ENCODE measurements at places on chromosomes 1 and 21.
A peak's percentile ranks its signal among the peaks of the same experiment; 100 is the strongest.

DNA sequence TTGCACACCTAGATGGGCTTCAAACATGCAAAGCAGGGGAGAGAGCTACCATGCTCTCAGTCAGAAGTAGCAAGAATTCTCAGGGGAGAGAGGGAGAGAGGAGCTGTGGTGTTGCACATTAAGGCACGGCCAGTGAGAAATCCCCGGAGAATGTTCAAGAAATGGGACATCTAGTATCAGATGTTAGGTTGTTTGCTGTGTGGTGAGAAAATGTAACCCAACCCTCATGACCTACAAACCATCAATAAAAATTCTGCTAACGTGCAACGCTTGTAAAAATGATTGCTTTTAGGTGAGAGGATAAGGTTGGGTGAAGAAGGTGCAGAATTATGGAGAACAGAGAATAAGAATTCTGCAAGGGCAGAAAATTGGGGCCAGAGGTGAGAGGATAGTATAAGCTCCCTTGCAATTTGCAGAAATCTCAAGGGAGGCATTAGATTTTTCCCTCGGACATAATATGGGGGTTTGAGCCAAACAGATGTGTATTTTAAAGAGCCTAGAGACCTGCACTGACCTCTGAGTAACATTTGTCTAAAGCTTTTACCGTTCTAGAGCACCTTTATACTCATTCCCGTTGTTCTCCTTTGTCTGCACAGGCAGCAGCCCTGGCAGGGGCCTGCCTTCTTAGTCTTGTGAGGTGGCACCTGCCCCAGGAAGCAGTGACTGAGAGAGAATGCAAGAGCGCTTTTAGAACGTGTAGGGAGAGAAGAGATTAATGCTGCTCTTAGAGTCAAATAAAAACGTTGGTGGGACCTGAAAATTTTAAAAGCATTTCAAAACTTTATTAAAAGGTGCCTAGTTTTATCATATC lies 25.4 kb upstream of the KIAA0040 start:
- DNase-seq, result no peak

DNA sequence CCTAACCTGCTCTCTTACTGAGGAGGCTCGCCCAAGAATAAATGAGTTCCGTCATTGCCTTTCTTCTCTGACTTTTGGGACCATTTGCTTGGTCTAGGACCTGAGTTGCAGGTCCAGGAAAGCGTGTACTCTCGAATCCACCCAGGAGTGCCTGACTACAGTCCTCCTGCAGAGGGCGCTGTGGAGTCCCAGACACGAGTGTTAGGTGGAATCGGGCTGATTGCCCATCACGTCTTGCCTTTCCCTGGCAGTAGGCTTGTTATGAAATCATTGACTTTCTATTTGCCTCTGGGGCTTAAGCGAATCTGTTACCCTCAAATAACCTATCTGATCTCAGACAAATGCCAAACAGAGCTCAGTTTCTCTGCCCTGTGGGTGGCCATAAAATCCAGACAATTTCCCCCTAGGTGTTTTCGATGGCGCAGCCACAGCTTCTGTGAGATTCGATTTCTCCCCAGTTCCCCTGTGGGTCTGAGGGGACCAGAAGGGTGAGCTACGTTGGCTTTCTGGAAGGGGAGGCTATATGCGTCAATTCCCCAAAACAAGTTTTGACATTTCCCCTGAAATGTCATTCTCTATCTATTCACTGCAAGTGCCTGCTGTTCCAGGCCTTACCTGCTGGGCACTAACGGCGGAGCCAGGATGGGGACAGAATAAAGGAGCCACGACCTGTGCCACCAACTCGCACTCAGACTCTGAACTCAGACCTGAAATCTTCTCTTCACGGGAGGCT lies at the start of gene IL20:
Gene IL20 (plus strand): TSS at position 685 of the 733 bp plus-strand sequence. CDS start 230 bp downstream, outside the sequence.
- DNase-seq, result peak; percentile 79

DNA sequence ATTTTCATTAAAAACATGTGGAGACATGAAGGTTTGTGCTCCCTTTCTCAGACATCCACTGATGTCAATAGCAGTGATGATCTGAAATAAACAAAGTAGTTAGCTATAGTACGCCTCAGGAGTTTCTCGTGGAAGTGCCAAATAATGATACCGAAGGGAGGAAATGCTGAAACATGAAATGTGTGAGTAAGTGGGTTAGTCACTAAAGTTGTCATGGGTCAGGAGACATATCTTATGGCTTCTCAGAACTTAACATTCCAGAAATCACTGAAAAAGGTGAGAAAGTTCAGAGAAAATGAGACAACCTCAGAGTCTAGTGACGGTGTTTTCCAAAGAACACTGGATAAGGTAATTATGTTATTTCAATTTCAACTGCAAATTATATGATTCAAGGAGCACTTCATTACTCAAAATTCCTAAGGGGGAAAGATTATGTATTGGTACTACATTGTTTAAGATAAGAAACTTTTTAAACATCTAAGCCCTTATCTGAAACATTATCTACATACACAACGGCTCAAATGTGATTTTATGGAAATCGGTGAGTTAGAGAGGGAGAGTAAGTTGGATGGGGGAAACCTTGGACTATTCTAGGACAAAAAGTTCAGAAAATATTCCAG lies 20.6 kb downstream of the NIBAN1 start:
- no peak for DNase-seq

DNA sequence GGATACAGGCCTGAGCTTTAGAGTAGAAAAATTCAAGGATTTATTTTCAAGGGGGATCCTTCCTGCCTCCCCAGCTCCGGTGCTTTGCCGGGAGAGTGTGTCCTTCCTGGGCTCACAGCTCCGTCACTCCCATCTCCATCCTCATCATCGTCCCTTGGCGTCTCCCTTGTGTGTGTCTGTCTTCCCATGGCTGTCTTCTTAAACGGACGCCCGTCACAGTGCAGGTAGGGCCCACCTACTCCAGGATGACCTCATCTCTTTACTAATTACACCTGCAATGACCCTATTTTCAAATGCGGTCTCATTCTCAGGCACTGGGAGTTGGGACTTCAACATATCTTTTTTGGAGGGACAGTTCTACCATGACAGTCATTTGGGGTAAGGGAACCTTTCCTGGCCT lies 320.3 kb upstream of the C1orf174 start:
- DNase-seq, result no peak

GRCh38 chr1:87787551-87787950 lies 458.9 kb downstream of the LMO4 start:
- DNase-seq, result no peak

GRCh38 chr1:7149080-7149838 lies 364.0 kb downstream of the CAMTA1 start:
- DNase-seq, result no peak

GRCh38 chr1:59126366-59126765 lies 170.5 kb upstream of the FGGY start:
- no peak for DNase-seq

DNA sequence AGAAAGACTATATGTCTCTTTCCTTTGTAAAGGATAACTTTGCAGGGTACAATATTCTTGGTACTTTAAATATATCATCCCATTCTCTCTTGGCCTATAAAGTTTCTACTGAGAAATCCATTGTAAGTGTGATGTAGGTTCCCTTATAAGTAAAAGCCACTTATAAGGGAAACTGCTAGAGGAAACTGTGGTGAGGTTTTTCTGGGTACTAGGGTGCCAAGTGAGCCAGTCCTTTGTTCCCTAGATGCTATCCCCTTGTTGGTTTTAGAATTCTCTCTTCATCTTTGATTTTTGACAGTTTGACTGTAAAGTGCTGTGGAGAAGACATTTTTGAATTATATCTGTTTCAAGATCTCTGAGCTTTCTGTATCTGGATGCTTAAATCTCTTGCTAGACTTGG lies 108.9 kb upstream of the NEK7 start:
- DNase-seq, result no peak

DNA sequence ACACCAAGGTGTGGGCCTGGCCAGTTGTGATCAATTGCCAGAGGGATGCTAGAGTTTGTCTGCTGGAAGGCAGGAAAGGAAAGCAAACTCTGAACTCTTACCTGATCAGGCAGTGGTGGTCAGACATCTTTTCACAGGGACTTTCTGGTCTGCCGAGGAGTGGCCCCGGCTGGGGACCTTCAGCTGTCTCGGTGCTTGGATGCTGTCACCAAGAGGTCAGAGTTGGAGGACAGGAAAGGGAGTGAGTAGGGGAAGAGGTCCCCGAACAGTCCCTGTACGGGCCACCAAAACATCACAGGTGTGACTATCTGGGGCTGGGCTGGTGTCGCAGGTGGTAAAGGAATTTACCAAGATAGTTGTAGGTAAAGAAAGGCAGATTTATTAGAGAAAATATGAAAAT lies 17.7 kb upstream of the METTL13 start:
- no peak for DNase-seq

DNA sequence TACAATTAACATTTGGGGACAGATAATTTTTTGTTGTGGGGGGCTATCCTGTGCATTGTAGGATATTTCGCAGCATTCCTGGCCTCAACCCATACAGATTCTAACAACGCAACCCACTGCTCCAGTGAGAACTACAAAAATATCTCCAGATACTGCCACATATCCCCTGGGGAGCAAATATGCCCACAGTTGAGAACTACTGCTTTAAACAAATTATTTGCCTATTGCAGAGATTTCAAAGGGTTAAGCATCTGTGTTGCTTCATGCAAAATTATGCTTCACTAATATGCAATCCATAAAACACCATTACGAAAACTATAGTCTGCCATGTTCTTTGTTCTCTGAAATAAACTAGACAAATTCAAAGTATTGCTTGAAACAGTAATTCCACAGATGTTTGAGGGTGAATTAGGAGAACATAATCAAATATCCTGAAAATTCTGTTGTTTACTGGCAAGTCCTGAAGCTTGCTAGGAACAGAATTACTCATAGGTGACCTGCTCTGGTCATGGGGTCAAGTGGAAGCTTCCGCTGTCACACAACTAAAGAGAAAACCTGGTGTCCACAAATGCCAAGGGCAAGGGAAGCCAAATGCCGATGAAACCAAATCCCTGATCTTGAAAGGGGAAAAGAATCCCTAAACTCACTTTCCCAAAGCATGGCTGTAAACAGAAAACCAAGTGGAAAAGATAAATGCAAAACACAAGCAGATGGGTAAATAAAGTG lies 149.4 kb downstream of the RERE start:
- no peak for DNase-seq

DNA sequence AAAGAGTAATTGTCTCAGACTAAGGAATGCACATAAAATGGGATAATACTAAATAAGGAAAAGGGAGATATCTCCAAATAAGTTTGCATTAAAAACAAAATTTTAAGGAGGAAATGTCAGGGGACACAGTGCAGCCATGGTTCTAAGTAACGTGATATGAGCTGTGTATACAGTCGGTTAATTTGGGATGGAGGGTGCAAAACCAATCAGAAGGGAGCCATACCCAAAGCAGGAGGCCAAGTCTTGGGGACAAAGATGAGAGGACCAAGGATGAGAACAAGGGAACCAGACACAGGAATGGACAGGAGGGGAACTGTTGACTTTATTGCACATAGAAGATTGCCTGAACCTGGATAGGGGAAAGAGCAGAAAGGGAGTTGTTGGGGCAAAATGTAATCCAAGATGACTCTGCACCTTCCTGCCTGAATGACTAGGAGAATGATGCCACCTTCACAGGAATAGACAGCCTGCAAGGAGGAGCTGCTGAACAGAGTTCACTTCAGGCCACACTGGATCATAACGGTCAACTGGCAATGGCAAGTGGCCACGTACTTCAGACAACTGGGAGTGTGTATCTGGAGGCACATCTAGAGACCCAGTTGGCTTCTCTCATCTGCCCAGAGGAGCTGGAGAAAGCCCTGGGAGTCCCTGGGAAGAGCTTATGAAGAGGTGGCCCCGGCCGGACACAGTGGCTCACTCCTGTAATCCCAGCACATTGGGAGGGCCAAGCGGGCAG lies 22.0 kb upstream of the BOLA1 start:
- no peak for DNase-seq

GRCh38 chr1:107668762-107669161 lies 296.2 kb downstream of the VAV3 start:
- DNase-seq, result no peak

- DNase-seq, result no peak
These were observed 288.0 kb downstream of the PBX1 start for GRCh38 chr1:164846731-164847691.

DNA sequence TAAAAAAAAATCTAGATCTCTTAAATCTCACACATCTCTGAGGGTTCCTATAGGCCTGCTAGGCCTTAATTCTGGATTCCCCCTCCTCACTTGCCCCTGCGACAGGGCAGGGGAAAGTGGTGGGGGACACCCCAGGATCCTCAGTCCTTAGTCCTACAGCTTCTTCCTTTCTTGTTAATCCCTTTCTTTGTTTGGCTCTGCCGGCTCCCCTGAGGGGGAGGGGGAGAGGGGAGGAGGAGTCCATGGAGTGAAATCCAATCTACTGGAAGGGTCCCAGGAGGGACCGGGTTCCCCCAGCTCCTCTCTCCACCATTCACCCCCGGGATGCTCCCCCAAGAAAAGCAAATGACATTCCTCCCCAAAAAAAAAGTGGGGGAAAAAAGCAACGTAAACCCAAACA lies 8.5 kb downstream of the MEX3A start:
- DNase-seq, result no peak

GRCh38 chr1:198678901-198679329 lies 40.1 kb downstream of the PTPRC start:
- no peak for DNase-seq

- no peak for DNase-seq
These were observed 26.5 kb upstream of the MTR start for GRCh38 chr1:236768601-236769000.

DNA sequence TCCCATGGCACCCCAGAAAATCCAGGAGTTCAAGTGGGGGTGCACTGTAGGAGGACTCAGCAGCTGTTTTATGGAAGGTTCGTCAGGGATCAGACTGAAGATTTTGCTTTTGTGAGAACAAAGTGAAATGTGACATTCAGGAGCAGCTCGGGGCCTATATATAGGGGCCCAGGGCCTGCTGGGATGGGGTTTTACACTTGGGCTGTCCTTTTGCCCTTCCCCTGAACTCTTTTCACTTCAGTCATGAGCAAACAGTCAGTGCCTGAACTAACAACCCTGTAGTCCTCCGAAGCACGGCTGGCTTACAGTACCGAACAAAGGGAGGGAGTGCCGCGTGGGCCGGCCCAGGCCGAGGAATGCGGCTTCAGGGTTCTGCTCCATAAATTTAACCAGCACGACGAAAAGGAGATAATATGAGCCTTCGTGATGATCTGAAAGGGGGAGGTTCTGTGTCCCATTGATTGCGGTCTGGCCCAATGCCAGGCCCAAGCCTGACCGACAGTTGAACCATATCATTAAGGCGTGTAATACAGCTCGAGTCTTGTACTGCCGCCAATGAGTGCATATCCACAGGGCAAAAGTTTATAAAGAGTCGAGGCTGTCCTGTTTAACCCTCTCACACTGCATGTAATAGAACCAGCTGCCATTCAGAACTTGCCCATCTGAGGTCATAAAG lies 139.9 kb downstream of the DHRS3 start:
- DNase-seq, result no peak

GRCh38 chr1:24870551-24871195 lies 59.4 kb downstream of the RUNX3 start:
- no peak for DNase-seq

DNA sequence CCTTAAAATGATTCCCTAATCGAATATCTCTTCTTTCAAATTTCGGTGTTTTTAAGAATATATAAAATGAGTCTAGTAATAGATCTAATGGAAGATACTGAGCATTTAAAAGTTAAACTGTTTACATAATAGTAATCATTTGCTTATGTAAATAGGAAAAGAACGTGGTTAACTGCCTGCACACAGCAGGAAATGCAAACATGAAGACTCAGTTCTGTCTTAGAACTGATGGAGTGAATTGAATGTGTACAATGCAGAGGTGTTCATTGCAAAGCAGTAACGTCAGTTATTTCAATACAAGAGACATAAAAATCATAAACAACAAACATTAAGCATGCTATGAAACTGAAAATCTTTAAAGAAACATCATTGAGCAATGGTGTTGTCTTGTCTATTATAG lies 359.4 kb upstream of the ADAMTS5 start:
- no peak for DNase-seq

- no peak for DNase-seq
These were observed 61.4 kb upstream of the HTR1D start for GRCh38 chr1:23278717-23279116.

Measured in stimulated activated CD8-positive, alpha-beta memory T cell treated with anti-CD3 and anti-CD28 coated beads, Interleukin-4, amount 100 ng/mL, for 1 hour (primary cell).